ENCODE measurements at places on chromosomes 3 and 15.

DNA sequence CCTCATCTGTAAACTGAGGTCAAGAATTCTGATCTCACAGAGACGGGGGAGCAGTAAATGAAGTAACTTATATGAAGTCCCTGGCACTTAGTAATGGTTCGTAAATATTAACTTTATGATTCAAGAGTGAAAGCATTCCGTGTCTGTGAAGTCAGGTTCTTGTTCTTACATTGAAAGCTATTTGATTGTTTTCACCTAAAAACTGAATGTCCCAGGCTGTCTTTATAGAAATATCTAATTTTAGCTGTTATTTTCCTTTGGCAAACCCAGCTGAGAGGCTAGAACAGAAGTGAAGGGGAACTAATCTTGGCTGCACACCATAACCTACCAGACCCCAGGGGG is 84.5 kb downstream of the CHSY1 start:
- DNase-seq, result no peak

GRCh38 chr3:42556089-42556632 is 25.6 kb downstream of the SEC22C start:
- DNase-seq, result no peak

- no peak for DNase-seq
Measured at GRCh38 chr3:53079147-53079546, 33.3 kb upstream of the SFMBT1 start.

GRCh38 chr3:129313415-129313664 is 34.7 kb downstream of the HMCES start:
- no peak for DNase-seq

- no peak for DNase-seq
Measured at GRCh38 chr3:123632161-123632655, 47.4 kb upstream of the HACD2 start.

GRCh38 chr3:168094877-168095610 is 680 bp downstream of the GOLIM4 start:
- DNase-seq, result no peak

GRCh38 chr3:128390867-128391266 is 75.8 kb downstream of the DNAJB8 start:
- DNase-seq, result no peak

DNA sequence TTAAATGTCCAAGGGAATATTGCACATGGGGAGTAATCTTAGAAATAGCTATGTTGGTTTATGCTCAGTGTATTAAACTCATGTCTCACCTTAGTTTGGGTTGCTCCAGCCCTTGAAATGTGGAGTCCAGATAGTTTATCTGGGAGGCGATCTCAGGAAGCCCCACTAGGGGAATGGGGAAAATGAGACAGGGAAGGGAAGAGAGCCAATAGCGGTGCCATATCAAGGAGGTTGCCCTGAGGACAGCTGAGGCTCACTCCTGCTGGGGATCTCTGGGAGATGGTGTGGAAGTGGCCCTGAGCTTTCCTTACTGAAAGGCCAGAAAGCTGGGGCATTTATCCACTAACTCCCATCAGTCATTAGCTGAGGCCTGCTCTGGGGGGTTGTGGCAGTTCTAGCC is 43.3 kb upstream of the POLR2M start:
- no peak for DNase-seq

- DNase-seq, result no peak
Measured at GRCh38 chr15:47742742-47743141, 25.4 kb downstream of the SEMA6D start.

GRCh38 chr15:95957861-95958260 is 372.6 kb upstream of the NR2F2 start:
- DNase-seq, result no peak

DNA sequence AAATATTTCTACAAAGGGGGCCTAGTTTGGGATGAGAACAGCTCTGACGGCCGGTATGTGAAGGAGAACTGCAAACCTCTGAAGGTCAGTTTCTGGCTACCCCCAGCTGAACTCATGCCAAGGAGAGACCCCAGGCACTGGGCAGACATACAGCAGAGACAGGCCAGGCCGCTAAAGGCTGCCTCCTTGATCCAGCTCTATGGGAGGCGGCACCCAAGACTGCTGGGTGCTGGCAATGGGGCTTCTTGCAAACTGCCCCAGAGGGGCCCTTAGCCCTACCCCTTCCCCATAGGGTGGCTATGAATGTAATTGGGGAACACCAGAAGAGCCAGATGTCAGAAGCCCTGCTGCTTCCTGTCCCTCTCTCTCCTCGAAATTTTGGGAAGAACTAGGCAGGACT is 13.3 kb downstream of the CLK3 start:
- DNase-seq, result no peak

DNA sequence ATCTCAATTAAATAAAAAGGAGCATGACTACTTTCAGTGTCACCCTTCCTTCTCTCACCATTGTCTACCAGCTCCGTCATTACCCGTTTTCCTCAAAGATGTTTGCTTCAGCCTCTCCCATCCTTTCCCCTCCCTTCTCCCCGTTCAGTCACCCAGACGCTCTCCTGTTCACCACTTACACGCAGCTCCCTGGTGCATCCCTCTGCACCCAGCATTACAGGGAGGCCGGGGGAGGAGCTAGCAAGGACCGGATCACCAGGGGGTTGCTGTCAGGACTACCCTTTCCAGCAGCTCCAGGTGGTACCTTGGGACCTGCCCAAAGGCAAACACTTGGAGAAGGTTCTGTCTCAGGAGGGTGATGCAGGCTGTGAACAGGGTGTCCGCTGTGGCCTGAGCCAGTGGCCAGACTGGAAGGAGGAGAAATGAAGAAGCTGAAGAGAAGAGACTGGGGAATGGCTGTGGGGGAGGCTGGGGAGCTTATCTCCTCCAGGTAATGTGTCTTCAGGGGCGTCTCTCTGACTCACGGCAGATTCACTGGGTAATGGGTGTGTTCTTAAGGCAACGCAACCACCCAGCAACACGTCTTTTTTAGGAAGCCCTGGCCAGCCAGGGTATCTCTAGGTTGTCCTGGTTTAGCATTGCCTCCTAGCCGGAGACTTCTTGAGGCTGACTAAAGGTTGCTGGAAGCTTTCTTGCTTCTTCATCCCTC is 21.8 kb upstream of the BDH1 start:
- DNase-seq, result no peak

DNA sequence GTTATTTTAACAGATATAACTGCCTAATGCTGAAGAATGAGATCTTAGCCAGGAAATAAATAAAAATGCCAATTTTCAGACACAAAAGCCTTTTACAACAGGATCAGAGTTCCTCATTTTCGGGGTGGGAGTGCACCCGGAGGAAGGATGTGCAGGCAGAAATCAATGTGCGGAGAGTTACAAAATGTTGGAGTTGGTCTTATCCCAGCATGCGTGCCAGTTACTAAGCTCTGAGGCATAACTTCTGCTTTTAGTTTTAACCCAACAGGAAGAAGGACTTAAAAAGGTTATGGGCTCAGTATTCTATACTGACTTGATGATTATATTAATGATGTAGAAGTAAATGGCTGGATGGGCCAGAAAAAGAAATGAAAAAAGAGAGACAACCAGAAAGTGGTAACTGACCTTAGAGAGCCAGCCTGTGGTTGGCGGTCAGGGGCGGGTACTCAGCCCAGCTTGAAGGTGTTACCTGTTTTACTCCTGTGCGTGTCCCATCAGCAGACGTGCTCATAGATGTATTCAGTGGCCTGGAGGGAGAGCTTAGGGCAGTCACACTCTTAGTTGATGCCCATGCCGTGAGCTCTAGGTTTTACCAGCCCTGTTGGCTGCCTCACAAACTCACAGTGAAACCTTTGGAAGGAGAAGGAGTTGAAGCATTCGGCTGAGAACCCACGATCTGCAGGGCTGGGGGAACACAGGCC is 164.7 kb downstream of the SV2B start:
- no peak for DNase-seq

- no peak for DNase-seq
Measured at GRCh38 chr3:46193436-46193835, 14.7 kb downstream of the CCR1 start.

DNA sequence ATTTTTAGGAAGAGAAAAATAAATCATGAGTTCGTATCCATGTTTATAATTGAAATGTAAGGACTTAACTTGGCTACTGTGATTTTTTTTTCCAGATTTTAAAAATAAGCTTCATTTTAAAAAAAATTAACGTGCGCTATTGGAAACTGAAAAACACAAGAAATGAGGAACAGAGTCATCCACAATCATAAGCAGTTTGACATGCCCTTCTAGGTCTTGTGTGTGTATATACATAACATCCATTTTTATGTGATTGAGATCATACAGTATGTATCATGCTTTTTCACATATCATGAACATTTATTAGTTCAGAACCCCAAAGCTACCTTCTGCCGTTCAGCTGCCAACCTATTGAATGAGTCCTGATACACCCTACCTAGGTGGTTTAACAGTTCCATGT is 22.7 kb downstream of the IREB2 start:
- DNase-seq, result no peak

GRCh38 chr3:99881121-99881524 is 63.5 kb downstream of the CMSS1 start:
- DNase-seq, result no peak

- no peak for DNase-seq
Measured at GRCh38 chr3:118548434-118548833, 486.2 kb downstream of the IGSF11 start.

DNA sequence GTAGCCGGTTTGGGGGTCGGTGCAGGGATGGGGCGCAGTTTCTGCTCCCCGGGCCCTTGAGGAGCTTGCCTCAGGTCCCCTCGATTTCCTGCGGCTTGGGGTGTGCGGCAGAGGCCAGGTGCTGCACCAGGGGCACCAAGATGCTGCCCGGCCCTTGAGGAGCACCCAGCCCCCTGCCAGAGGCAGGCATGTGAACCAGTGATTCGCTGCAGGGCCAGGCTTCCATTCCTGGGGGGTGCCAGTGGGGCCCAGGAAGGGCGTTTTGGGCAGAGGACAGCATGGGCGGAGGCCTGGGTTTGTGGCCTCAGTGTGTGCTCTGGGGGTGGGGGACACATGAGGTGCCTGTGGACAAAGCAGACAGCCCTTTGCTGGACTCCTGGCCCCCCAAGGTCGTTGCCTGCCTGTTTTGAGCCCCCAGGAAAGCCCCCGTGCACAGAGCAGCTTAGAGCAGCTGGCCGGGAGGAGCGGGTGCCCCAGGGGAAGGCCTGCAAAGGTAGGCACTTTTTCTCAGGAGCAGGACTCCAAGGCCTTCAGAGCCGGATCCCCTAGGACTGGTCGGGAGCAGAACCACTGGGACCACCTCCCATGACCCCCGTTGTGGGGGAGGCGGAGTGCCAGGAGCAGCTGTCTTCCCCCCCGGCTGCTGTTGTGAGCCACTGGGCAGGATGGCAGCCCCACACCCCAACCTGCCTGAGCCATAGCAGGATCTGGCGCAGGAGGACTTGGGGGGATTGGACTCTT is 1.6 kb downstream of the PLXNA1 start:
- DNase-seq, result no peak

- DNase-seq, result no peak
Measured at GRCh38 chr15:37038716-37039106, 61.6 kb downstream of the MEIS2 start.

GRCh38 chr3:151553888-151554287 is 93.0 kb upstream of the IGSF10 start:
- DNase-seq, result no peak

DNA sequence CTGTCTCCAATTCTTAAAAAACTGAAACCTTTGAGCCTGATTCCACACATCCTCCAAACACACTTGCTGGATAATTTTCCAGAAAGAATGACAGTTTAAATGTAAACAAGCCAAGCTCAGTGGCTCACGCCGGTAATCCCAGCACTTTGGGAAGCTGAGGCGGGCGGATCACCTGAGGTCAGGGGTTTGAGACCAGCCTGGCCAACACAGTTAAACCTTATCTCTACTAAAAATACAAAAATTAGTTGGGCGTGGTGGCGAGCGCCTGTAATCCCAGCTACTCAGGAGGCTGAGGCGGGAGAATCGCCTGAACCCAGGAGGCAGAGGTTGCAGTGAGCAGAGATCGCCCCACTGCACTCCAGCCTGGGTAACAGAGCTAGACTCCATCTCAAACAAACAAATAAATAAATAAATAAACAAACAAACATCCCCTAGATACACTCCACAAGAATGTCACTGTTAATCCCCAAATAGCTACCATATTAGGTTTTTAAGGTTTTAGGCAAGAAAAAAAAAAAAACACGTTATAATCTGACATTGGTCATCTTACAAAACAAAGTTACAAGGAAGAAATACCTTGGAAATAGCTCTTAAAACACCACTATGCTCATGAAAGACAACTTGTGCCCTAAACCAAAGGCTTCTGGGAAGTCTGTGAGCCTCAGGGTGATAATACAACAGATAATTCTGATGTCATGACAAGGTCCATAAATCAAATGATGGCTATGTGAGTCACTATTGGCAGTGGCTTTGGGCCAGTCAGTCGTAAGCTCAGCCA is 13.2 kb downstream of the TNIK start:
- DNase-seq, result no peak

DNA sequence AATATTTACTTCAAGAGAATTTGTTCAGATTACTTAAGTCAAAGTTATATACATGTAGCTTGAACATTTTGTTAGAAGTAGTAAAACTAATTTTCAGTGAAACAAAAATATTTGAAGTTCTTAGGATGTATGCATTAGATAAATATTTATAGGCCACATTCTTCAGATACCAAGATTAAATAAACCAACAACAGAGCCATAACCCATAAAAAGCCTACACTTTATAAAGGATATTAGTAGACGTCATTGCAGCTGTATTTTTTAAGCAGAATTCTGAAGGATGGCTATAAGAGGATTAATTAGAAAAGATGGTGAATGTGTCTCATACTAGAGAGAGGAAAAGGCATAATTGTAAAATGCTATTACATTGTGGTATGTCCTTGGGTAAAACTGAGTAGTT is 449.7 kb upstream of the ALCAM start:
- DNase-seq, result no peak

- no peak for DNase-seq
Measured at GRCh38 chr3:35067750-35068149, 571.6 kb upstream of the ARPP21 start.
